ENCODE measurements at places on chromosomes 2 and 18. TPM values are rescaled to one million over a fixed set of nuclear protein-coding genes. Genes with fewer than 3 reads are reported as not detected.
A peak's percentile ranks its signal among the peaks of the same experiment; 100 is the strongest.

ACVR1 gene
- total RNA-seq, result 42.5 TPM

NUP35 gene
- total RNA-seq, result 13.8 TPM

ABCB11 gene
- 0.02 TPM for total RNA-seq

GREB1 gene
- not detected for total RNA-seq

CCDC93 gene
- 12.1 TPM for total RNA-seq

ST8SIA3 gene
- not detected for total RNA-seq

SPDYA gene
- 0.45 TPM for total RNA-seq

UBXN4 gene
- 82.7 TPM for total RNA-seq

DNAH6 gene
- 0.09 TPM for total RNA-seq

ANKRD62 gene
- not detected for total RNA-seq

DNA sequence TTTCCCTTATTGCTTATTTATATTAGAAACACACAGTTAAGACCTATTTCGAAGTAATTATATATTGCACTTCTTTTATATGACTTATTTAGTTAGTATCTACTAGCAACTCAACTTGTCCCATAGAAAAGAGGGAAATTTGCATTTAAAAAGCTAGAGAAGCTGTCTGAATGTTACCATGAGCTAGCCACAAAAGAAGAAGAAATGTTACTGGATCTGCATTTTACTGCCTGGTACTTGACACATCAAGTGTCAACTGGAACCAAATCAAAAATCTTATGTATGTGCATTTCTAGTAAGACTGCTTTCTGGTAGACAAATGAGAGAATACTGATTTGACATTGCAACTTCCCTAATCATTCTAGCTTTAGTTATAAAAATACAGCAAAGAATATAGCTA is 424.6 kb upstream of the VRK2 start:
- no peaks in the 10 kb centered on the region for H3K4me1 ChIP-seq
- H3K4me3 ChIP-seq, result no peak overlapping the region
- no peak for DNase-seq
- H3K27me3 ChIP-seq, result no peaks in the 10 kb centered on the region
- H3K27ac ChIP-seq, result no peak overlapping the region

DNA sequence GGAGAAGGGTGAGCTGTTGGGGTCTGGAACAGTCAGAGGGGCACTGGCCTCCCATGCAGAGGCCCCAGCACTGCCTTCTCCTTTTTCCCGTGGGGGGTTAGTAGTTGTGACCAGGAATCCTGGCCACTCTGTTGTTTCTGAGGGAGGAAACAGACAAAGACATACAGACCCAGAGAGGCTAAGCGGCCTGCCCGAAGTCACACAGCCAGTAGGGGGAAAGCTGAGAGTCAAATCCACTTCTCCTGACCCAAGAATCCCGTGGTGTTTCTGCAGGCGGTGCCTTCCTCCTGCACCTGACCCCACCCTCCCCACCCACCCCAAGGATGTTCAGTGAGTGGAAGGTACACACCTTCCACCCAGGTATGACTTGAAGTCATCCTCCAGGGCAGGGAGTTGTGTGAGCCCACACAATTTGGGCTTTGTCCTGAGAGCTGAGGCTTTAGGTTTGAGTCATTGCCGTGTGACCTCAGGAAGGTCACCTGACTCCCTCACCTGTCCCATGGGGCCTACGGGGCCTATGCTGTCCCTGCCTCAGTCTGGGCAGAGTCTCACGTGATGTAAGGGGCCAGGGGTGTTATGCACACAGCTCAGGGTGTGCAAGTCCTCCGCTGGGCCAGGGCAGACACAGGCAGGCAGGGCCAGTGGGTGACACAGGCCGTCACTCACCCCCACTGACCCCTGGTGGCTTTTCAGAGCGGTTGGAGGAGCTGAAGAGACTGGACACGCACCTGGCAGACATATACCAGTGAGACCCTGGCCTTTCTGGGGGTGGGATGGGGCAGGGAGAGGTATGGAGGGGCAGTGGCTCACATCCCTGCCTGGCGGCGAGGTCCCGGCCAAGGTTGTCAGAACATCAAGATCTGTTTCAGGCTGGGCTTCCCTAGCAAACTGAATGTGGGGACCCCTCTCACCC is 5.0 kb downstream of the NT5DC4 start:
- peaks cover under 1% of the 10 kb centered on the region for H3K27me3 ChIP-seq
- no peak for DNase-seq
- no peaks in the 10 kb centered on the region for H3K36me3 ChIP-seq
- H3K4me1 ChIP-seq, result peaks cover 16% of the 10 kb centered on the region
- H3K4me3 ChIP-seq, result no peak overlapping the region

DNA sequence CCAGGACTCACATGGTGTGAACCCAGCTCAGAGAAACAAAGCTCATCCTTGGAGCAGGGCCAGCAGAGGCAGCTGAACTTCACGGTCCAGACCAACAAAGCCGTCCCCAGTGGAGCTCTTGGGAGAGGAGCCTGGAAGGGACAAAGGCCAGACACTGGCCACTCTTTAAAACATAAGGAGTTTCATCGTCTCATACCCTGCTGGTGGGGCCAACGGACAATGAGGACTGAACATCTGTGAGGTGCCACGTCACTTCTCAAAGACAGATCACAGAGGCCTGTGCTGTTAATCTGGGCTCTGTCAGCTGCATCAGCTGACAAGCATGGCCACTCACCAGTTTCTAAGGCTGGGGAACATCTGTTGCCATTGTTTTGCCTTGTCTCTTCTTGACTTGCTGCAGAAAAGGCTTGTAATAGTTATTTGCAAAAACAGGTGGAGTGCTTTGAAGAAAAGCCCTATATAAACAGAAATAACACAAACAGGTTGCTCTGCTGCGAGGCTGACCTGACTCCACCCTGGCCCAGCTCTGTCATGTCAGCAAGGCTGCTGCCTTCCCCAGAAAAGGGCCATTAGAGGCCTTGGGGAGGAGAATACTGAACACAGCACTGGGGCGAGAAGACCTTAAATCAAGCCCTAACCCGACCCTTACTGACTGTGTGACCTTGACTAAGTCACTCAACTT is 68.1 kb upstream of the DAPL1 start:
- no peak for DNase-seq
- no peak overlapping the region for H3K4me3 ChIP-seq
- no peak overlapping the region for H3K27ac ChIP-seq
- H3K36me3 ChIP-seq, result no peaks in the 10 kb centered on the region

GRCh38 chr2:77652499-77652898 is 130.3 kb upstream of the LRRTM4 start:
- H3K27ac ChIP-seq, result no peak overlapping the region
- H3K36me3 ChIP-seq, result no peaks in the 10 kb centered on the region
- no peak for DNase-seq
- H3K4me3 ChIP-seq, result no peak overlapping the region
- no peaks in the 10 kb centered on the region for H3K27me3 ChIP-seq
- H3K4me1 ChIP-seq, result no peaks in the 10 kb centered on the region

DNA sequence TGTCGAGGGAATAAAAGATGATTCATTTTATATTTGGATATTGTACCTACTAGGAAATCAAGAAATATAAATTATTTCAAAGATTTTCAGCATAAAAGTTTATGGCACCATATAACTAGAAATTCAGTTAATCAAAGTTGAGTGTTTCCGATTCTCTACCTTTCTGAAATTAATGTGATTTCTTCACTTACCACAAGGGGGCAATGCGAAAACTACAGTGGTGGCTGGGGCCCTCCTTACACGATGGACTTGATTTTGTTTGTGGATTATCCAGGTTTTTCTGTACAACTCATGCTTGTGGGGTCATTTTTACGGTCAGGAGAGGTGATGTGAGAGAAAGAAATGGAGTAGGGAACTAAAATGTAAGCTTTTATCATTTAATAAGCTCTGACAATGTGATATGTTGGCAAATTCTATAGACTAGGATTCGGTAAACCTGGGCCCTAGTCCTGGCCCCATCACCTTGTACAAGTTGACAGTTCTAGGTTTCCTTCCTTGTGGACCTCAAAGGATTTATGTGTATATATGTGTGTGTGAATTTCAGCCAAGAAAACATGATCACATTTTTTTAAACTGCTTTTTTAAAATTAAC is 47.6 kb downstream of the G6PC2 start:
- no peak overlapping the region for H3K27ac ChIP-seq
- no peaks in the 10 kb centered on the region for H3K4me1 ChIP-seq
- H3K36me3 ChIP-seq, result no peaks in the 10 kb centered on the region
- DNase-seq, result no peak
- no peak overlapping the region for H3K4me3 ChIP-seq

DNA sequence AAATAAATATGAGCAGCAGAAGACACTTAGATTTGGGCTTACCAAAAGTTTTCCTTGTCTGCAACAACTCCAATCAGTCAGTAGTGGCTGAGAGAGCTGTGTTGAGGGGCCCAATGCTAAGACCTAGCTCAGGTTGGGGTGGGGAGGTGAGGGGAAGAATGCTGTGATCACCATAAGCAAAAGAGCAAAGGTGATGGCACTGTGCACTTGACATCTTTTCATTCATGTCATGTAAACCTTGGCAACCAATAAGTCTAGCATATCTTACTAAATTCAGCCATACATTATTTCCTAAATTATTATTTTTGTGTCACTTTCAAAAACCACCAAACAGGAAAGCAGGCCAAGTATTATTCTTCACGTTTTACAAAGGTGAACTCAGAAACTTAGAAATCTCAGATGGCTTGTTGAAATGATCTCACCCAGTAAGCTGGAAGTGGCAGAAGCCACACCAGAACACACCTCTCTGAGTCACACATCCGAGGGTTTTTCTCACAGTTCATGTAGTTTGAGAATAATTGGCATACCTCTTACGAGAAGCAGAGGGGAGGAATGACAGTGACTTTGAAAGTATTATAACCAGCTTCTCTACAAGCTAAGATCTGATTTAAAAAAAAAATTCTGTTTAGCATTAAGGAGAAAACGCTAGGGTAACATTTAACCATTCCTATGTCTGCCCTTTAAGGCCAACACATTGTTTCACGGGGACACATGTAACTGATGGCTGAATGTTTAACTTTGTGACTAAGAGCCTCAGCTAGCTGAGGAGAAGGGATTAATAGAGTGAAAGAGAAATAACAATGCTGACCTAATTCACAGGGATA is 43.3 kb upstream of the SETBP1 start:
- H3K36me3 ChIP-seq, result no peaks in the 10 kb centered on the region
- no peak overlapping the region for H3K27ac ChIP-seq
- H3K4me1 ChIP-seq, result no peaks in the 10 kb centered on the region
- peaks cover 7% of the 10 kb centered on the region for H3K27me3 ChIP-seq

- DNase-seq, result no peak
- peaks cover 23% of the 10 kb centered on the region for H3K36me3 ChIP-seq
- H3K27me3 ChIP-seq, result no peaks in the 10 kb centered on the region
- no peak overlapping the region for H3K4me3 ChIP-seq
- H3K27ac ChIP-seq, result no peak overlapping the region
These were observed 23.5 kb downstream of the PSMG2 start for GRCh38 chr18:12726331-12726730.

DNA sequence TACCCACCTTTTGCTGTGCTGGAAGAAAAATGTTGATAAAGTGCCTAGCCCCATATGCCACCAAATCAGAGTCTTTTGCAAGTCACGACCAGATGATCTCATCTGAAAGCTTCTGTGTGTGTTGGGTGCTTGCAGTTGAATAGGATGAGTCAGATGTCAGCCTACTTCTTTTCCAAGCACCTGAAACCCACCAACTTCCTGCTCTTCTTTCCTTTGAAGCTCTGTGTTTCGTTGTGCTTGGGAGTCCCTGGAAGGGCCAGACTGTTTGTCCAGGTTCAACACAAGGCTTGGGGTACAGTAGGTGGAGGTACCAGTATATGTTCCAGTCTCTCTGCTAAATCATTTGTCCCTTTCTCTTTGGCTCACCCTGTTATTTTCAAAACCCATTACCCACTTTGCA is 36.8 kb upstream of the LCLAT1 start:
- peak; percentile 63 for DNase-seq
- peaks cover 69% of the 10 kb centered on the region for H3K4me1 ChIP-seq
- peaks cover 5% of the 10 kb centered on the region for H3K27me3 ChIP-seq
- no peaks in the 10 kb centered on the region for H3K36me3 ChIP-seq
- H3K27ac ChIP-seq, result peak overlapping the region; percentile 81

DNA sequence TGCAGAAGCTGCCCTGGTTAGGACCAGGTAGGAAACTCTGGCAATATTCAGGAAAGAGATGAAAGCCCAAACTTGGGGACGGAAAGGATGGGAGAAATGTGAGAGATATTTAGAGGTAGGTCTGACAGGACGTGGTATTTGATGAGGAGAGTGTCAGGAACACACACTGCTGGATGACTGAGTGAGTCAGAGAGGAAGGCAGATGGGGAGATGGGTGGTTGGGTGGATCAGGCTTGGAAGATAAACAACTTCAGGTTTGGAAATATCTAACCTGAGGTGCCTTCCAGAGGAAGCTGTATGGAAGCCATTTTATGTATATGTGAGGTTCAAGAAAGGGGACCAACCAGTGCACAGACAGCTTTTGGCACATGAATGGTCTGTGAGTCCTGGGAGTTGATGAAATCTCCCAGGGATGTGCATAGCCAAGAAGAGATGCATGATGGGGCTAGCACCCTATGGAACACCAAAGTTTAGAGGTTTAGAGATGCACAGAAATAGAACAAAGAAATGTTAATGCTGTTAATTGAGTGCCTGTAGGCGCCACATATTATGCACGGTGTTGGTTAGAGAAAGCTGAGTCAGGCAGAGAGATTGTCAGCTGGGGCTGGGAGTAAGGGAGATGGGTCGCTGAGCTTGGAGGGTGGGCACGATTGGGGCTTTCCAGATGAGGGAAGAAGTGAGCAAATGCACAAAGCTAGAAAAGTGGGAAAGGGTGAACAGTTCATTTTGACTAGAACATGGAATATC is 101.0 kb downstream of the VIT start:
- H3K36me3 ChIP-seq, result no peaks in the 10 kb centered on the region
- no peak for DNase-seq
- peaks cover 23% of the 10 kb centered on the region for H3K27me3 ChIP-seq

- H3K36me3 ChIP-seq, result no peaks in the 10 kb centered on the region
- DNase-seq, result no peak
- no peak overlapping the region for H3K27ac ChIP-seq
- no peak overlapping the region for H3K4me3 ChIP-seq
- H3K4me1 ChIP-seq, result peaks cover 32% of the 10 kb centered on the region
These were observed 71.5 kb downstream of the GREB1L start for GRCh38 chr18:21313576-21313975.

GRCh38 chr2:33184041-33184440 is 237.3 kb downstream of the LTBP1 start:
- DNase-seq, result no peak
- no peak overlapping the region for H3K27ac ChIP-seq
- peaks cover 47% of the 10 kb centered on the region for H3K36me3 ChIP-seq
- H3K27me3 ChIP-seq, result no peaks in the 10 kb centered on the region
